ENCODE measurements at places on chromosomes 3 and 15.

GRCh38 chr3:23430781-23431398, 227.8 kb downstream of the UBE2E2 start:
- DNase-seq, result no peak

DNA sequence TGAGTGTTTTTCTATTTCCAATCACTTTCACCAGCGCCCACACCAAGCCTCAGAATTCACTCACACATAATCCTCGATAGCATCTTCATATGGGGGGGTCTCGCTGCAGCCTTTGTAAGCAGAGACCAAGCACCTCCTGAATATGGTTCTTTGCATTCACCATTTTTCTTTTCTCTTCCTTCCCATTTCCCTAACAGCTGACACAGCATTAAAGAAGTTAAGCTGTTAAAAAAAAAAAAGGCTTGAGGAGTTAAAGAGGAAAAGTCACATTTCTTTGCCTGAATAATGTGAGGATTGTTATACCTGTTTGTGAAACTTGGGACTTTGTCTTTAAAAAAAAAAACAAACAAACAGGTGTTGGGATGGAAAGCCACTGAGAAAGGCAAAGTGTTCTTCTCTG, 41.6 kb downstream of the RFTN1 start:
- DNase-seq, result no peak

DNA sequence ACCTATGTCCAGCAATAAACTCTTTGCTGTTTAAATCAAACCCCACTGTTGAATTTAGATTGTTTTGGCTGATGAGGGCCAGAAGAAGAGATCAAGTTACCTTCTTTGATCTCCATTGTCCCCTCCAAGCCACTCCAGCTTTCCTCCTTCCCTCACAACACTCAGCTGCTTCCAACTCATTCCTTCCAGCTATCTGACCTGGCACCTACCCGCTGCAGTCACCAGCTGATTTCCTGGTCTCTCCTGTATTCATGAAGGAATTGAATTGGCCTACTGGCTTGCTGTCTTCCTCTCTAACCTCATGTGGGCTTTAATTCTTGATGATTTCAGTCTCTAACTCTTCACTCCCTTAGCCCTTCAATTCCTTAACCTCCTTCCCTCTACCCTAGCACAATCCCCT, 40.8 kb upstream of the ABHD17C start:
- no peak for DNase-seq

- DNase-seq, result no peak
Observed at GRCh38 chr3:108698461-108698860, 58.7 kb downstream of the RETNLB start.

DNA sequence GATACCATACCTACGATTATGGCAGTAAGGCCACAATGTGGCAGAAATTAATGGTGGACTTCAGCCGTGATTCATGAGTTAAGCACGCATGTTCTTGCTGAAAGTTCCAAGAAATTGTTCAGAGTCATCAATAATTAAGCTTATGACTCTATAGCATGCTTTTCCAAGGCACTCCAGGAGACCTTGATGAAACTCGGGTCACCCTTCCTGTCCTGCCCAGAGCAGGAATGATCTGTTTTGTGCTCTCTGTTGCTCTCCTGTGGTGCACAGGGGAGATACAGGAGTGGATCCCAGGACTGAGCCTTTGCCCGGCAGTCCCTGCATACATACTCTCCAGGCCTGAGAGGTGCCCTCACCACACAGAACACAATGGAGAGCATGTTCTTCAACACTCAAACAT, 141.6 kb upstream of the SLC2A2 start:
- DNase-seq, result peak; percentile 37

- peak; percentile 77 for DNase-seq
Observed at GRCh38 chr3:196399485-196399945, 32.7 kb downstream of the UBXN7 start.

DNA sequence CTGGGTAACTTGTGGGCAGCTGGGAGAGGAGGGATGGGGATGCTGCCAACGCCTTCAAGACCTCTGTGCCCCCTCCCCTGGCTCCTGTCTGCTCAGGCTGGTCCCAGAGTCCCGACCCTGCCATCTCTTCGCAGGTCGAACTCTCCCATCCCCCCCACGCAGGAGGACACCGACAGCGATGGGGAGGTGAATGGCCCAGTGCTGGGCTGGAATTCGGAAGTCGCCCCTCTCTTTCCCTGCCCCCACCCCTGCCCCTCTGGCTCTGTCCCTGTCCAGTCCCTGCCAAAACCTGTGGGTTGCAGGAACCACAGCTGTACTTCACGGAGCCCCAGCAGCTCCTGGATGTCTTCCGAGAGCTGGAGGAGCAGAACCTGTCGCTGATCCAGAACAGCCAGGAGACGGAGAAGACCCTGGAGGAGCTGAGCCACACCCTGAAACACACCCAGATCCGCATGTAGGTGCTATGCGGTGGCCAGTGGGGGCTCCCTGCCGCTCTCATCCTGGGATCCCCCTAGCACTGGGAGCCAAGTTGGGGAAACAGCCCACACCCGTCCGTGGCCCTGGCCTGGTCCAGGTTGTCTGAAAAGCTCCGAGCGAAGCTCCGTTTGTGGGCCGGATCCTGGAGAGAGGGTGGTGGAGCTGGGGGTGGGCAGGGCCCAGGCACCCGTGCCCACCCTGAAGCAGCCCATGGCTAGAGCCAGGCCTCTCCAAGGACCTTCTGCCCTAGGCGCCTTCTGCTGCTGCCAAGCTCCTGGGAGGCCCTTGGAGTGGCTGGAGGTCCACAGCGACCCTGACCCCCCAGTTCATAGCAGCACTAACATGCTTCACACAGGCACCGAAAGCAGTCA, 28.7 kb downstream of the CFAP100 start:
- no peak for DNase-seq

GRCh38 chr3:182979103-182979673, 1.1 kb downstream of the DCUN1D1 start:
- no peak for DNase-seq

GRCh38 chr3:89572261-89572660, 464.8 kb downstream of the EPHA3 start:
- DNase-seq, result peak; percentile 67

DNA sequence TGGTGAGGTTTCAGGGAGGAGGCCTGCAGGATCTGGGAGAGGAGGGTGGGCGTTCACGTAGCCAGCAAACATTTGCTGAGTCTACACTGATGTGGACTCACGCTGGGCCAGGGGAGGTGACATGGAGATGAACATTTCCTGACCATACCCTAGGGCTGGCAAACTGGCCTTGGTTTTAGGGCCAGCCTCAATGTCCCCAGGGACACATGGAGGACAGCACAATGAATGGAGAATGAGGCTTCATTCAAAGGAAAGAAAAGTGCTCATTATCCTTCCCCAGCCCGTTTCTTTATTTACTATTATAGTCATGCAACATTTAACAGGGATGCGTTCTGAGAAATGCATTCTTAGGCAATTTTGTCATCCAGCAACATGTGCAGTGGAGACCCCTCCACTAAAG, 26.8 kb downstream of the ACAN start:
- no peak for DNase-seq

DNA sequence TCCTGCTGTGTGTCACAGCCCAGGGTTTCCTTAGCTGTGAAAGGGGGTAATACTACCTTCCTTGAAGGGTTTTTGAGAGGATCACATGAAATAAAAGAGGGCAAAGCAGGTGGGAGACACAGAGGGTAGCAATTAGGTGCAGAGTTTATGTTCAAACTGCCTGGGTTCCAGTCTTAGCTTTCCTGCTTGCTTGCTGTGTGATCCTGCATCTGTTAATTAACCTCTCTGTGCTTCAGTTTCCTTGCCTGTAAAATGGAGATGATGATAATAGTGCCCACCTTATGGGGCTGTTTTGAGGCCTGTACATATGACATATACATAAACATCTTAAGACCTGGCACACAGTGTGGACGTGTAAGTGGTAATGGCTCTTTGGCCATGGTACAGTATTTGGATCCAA, 35.0 kb downstream of the SPSB4 start:
- no peak for DNase-seq

DNA sequence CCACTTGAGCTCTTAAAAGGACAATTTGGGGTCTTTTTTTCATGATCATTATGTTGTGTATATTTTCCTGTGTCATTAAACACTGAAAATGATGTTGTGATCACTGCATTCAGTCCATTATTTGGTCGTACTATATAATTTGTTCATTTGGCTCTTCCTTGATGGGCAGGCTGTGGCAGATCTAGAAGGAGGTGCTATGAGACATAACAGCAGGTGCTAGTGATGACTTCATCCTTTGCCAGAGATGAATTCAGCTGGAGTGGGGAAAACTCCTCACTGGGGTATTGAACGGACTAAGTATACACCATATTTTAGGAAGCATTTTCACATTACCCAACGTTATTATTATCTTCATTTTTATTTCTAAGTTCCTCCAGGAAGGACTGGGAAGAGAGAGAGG, 12.0 kb downstream of the CMTM7 start:
- no peak for DNase-seq

GRCh38 chr3:107858876-107859275, 232.0 kb downstream of the CD47 start:
- no peak for DNase-seq

GRCh38 chr15:44340410-44340809, 51.9 kb downstream of the GOLM2 start:
- peak; percentile 74 for DNase-seq

GRCh38 chr3:172229462-172229861, 190.1 kb downstream of the FNDC3B start:
- DNase-seq, result no peak

- peak; percentile 100 for DNase-seq
Observed at GRCh38 chr3:11136830-11137626, 17.3 kb upstream of the HRH1 start.

DNA sequence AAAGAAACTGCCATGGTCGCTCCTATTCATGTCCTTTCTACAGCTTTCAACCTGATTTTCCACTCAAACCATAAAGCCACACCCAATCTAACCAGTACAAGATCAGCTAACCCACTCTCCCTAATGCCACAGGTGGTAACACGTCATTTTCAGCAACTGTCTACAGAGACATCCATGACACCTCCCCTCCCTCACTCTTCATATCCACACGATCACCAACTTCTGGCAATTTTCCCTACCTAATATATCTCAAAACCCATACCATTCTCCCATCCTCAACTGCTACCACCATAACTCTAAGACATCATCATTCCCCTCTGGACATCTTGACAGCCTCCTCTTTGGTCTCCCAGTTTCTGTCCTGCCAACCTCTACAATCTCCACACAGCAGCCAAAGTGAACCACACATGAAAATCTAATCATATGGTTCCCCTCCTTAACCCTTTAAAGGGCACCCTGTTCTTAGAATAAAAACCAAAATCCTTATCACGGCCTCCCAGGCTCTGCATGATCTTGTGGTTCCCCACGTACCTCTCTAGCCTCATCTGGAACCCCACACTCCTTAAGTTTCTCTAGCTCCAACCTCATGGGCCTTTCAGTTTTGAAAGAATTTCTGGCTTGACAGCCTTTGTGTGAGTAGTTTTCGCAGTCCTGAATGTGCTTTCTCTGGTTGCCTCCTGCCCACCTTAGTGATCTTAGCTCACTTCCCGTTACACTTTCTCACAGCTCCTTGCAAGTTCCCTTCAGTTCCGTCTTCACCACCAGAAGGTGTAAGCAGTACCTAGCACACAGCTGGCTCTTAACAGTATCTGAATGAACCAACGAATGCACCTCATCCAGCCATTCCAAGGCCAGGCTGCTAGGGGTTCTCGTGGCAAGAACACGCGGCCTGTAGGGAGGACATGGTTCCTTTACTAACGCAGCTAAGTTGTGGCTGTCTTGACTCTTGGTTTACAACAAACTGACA, 33.4 kb downstream of the SPINK8 start:
- peak; percentile 11 for DNase-seq

- no peak for DNase-seq
Observed at GRCh38 chr3:106276755-106277612, 408.2 kb upstream of the CBLB start.

DNA sequence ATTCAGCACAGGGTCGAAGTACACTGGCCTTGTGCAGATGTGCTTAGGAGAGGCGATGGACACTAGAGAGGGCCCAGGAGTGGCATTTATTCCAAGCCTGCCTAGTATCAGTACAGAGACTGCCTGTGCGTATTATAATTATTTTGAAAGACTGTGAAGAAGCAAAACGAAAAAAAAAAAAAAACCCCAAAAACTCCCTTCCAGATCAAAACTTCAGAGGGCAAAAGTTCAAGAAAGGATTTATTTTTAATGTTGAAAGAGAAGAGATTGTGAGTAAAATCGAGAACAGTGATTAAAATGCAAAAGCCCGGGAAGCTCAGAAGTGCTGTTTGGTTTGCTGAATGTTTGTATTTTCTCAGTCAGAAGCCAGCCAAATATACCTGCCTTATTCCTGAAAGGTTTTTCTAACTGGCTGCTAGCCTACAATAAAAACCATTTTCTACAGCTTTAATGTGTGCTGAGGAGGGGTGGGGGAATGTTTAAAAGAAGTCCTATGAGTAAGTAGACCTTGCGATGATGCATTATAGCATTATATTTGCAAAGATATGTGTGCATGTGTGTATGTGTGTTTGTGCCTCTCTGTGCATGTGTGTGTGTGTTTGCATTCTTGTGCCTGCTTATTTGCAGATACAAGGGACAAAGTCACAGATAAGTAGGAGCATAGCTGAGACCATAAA, 19.3 kb upstream of the LZTFL1 start:
- no peak for DNase-seq

DNA sequence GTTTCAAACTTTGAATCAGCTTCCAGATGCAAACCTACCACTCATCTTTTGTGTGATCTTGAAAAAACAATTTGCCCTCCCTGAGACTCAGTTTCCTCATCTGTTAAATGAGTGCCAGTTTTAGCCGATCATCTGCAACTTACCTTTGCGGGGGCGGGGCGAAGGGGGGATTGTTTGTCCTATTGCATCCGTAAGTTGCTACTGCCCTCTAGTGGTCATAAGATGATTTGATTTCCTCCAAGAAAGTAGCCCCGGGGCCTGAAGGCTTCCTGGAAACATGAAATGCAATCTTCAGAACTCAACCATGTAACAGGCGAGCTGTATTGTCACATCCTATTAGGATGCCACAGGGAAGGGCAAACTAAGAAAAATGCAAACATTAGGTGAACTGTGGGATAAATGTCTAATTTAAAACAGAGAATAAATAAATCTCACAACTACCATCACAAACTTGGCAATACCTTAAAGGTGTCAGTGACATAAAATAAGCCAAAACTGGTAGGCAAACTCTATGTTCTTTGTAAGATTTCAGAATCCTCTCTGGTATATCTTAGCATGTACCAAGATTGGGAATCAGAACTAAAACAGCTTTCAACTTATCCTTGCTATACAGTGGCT, 63.5 kb upstream of the CLDN18 start:
- DNase-seq, result peak; percentile 66

DNA sequence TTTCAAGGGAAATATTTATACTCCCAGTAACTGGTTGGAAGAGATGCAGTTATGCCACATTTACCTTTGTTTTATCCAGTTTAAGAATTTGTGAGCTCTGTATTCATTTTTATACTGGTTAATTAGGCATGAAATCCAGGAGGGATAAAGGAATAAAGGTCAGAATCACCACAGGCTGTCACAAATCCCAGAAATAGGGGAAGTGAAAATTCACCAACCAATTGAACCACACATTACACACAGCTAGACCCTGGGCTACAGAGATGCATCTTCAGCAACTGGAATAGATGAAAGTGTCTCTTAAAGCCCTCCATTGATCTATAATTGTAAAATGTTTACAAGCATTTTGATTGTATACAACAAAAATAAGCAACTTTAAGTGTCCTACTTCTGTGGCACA, 18.5 kb downstream of the SERPINI1 start:
- DNase-seq, result no peak

- no peak for DNase-seq
Observed at GRCh38 chr3:136106101-136106500, 90.0 kb downstream of the MSL2 start.

GRCh38 chr15:34583399-34584329, at the start of gene GOLGA8B:
TSS of gene GOLGA8B (minus strand) at chr15:34583651. CDS start at chr15:34535912, 47,739 bp downstream.
- peak; percentile 55 for DNase-seq

Measured in amniotic epithelial cell (primary cell).